ENCODE measurements at places on chromosomes 12 and 14. TPM values are rescaled to one million over a fixed set of nuclear protein-coding genes. Genes with fewer than 3 reads are reported as not detected.

DNA sequence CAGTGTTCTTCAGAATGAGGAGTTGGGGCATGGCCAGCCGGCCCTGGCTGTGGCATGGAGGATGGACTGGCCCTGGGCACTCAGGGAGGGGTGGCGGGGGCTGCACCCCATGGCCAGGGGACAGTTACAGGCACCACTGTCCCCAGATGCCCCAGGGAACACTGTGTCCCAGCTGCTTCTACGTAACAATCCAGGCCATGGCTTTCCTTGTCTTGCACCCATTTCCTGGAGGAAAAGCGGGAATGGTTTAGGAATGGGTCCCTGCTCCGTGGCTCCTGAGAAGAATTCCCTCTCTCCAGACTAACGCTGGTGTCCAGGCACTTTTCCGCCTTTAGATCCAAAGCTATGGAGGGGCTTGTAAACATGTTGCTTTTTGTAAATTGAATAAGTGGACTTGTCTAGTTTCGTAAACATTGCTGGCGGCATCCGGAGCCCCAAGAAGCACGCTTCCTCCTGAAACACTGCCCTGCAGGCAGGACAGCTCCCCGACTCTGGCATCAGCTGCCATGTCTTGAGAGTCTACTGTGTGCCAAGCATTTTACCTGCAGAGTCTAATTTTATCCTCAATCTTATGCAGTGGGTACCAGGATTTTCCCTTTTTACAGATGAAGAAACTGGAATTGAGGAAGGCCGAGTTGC, 238.3 kb downstream of the SLC41A2 start:
- H3K4me3 ChIP-seq = peak overlapping the region; percentile 53
- H3K27ac ChIP-seq = no peak overlapping the region
- DNase-seq = no peak
- H3K27me3 ChIP-seq = no peaks in the 10 kb centered on the region

The CARMIL3 gene
- not detected for total RNA-seq

- no peaks in the 10 kb centered on the region for H3K27me3 ChIP-seq
- H3K4me3 ChIP-seq = no peak overlapping the region
- no peaks in the 10 kb centered on the region for H3K36me3 ChIP-seq
- no peak for DNase-seq
- H3K27ac ChIP-seq = no peak overlapping the region
Measured at GRCh38 chr12:132535019-132535418, 45.1 kb downstream of the FBRSL1 start.

The CFAP54 gene
- total RNA-seq = 2.0 TPM

DNA sequence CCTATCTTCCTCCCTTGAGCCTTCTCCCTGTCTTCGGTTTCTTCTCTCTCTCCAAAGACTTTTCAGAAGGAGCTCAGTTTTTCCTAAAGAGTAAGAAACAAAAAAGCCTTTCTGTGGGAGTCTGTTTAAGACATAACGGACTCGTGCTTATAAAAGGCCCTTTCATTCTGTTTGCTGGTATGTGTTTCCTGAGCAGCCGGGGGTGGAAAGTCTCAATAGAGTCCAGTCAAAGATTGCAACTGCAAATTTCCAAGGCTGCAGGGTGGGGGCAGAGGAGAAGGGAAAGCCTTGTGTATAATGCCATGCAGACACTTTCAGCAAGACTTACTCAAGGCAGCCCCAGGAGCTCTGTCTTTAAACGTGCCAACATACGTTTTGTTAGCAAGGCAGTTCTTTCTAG, 62.2 kb downstream of the GNG2 start:
- H3K36me3 ChIP-seq = no peaks in the 10 kb centered on the region
- no peaks in the 10 kb centered on the region for H3K27me3 ChIP-seq
- no peak overlapping the region for H3K4me3 ChIP-seq
- H3K4me1 ChIP-seq = no peaks in the 10 kb centered on the region

DNA sequence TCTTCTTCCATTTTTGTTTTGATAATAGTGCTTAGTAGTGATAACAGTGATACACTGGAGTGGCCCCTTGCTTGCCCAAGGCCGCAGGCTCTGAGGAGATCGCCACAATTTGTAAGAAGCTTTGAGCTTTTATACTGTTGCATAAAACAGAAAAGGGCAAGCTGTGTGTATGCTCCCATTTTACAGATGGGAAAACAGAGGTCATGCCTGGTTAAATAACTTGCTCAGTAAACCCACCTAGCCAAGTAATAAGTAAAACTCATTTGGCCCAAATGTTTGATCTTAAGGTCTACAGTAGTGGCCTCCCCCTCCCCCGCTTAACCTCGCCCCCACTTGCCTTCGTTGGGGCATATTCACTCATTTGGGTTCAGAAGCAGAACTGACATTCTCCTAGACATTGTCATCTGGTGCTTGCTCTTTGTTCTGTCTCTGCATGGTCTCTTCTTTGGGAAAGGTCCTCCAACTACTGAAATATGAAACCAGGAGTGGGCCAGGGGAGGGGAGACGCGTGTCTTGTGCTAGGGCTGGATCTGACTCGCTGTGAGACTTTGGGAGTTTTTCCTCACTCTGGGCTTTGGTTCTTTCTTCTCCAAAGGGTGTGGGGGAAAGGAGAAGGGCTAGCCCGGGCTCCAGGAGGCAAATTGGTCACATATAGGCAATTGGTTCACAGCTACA, 88.1 kb downstream of the PAPOLA start:
- H3K36me3 ChIP-seq = no peaks in the 10 kb centered on the region
- peaks cover 20% of the 10 kb centered on the region for H3K27me3 ChIP-seq
- H3K27ac ChIP-seq = no peak overlapping the region

The LHX5 gene
- not detected for total RNA-seq

The ACOT6 gene
- not detected for total RNA-seq

- no peak overlapping the region for H3K27ac ChIP-seq
- no peak for DNase-seq
- H3K4me1 ChIP-seq = peaks cover 4% of the 10 kb centered on the region
- no peak overlapping the region for H3K4me3 ChIP-seq
- no peaks in the 10 kb centered on the region for H3K36me3 ChIP-seq
- H3K27me3 ChIP-seq = no peaks in the 10 kb centered on the region
Measured at GRCh38 chr12:117674763-117675162, 294.0 kb downstream of the KSR2 start.

DNA sequence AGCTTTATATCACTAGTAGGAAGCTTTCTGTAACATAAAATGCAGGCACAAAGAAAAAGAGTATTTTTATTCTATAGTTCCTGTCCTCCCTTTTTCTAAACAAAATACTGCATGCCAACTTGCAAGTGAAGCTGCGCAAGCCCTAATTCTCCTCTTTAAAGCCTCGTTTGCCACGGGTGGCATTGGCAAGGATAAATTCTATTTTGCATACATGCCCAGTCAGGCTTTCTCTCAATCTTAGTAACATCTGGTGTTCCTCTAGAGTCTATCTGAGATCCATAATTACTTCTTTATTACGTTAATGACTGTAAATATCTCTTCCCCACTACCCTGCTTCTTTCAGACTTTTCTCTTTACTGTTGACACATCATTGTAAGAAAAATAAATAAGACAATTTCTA, 97.1 kb upstream of the DAAM1 start:
- H3K27me3 ChIP-seq = no peaks in the 10 kb centered on the region
- peaks cover 8% of the 10 kb centered on the region for H3K4me1 ChIP-seq
- no peak for DNase-seq
- H3K36me3 ChIP-seq = no peaks in the 10 kb centered on the region
- H3K27ac ChIP-seq = no peak overlapping the region

DNA sequence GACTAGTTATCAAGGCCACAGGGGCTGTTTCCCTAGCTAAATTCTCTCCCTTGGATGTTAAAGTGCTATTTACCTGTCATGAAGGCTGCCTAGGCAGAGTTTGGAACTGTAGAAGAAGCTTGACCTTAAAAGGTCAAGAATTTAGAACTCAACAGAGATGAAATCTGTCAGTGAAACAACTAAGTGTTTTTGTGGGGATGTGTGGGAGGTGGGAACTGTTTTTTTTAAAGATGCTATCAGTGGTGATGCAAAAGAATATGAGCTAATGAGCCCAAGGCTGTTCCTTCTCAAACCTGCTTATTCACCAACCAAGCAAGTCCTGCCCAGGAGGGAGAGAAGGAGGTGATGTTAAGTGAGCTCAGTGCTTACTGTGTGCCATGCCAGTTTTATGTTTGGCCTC, 40.8 kb upstream of the POC1B start:
- H3K27ac ChIP-seq = no peak overlapping the region
- H3K27me3 ChIP-seq = no peaks in the 10 kb centered on the region
- peaks cover 17% of the 10 kb centered on the region for H3K4me1 ChIP-seq
- H3K4me3 ChIP-seq = no peak overlapping the region
- peak; percentile 77 for DNase-seq

- no peak overlapping the region for H3K4me3 ChIP-seq
- no peak for DNase-seq
- no peaks in the 10 kb centered on the region for H3K27me3 ChIP-seq
Measured at GRCh38 chr12:125262851-125263250, 197.6 kb downstream of the AACS start.

DNA sequence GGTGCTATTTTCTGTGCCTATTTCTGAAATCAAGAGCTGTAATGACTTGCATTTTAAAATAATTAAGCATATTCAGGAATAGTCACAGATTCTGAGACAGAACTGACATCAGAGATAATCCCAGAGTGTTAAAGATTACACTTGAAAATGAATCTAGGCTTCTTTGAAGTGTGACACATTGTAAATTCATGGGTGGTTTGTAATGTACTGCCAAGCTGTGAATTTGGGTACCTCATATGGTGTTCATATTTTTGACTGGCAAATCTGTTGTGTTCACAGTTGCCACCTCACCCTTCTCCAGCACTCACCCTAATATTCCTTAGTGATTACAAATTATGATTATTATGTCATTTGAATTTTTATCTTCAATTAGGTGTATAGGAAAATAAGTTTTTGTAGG, 78.5 kb upstream of the CSRP2 start:
- H3K27ac ChIP-seq = no peak overlapping the region
- no peak overlapping the region for H3K4me3 ChIP-seq
- no peaks in the 10 kb centered on the region for H3K36me3 ChIP-seq
- H3K27me3 ChIP-seq = no peaks in the 10 kb centered on the region
- no peak for DNase-seq
- no peaks in the 10 kb centered on the region for H3K4me1 ChIP-seq

- no peak overlapping the region for H3K4me3 ChIP-seq
- no peaks in the 10 kb centered on the region for H3K36me3 ChIP-seq
- no peak overlapping the region for H3K27ac ChIP-seq
- H3K4me1 ChIP-seq = no peaks in the 10 kb centered on the region
Measured at GRCh38 chr12:122932207-122932606, 34.1 kb downstream of the ABCB9 start.

The ANKRD33 gene
- not detected for total RNA-seq

GRCh38 chr14:35766700-35767082, 42.4 kb downstream of the RALGAPA1 start:
- no peaks in the 10 kb centered on the region for H3K4me1 ChIP-seq
- DNase-seq = no peak
- H3K4me3 ChIP-seq = no peak overlapping the region
- H3K36me3 ChIP-seq = no peaks in the 10 kb centered on the region
- H3K27me3 ChIP-seq = no peaks in the 10 kb centered on the region
- no peak overlapping the region for H3K27ac ChIP-seq

DNA sequence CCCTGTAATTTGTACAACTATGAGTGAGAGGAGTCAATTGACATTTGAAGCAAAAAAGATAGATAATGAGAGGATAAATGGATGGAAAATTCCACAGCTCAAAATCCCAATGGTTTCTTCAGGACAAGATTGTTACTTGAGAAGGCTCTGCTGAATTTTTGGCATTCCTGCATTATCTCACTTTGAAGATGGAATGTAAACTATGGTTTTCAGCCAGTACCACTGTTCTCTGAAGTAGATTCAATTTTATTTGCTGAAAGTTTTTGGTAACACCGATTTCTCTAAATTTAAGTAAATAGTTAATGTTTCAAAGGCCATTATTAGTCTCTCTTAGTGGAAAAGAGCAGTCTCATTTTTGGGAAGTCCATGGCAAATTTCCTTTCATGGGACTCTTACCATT, 121.9 kb upstream of the SLC38A2 start:
- peak overlapping the region; percentile 63 for H3K4me3 ChIP-seq
- peaks cover 59% of the 10 kb centered on the region for H3K4me1 ChIP-seq
- H3K36me3 ChIP-seq = no peaks in the 10 kb centered on the region
- H3K27ac ChIP-seq = peak overlapping the region; percentile 54

DNA sequence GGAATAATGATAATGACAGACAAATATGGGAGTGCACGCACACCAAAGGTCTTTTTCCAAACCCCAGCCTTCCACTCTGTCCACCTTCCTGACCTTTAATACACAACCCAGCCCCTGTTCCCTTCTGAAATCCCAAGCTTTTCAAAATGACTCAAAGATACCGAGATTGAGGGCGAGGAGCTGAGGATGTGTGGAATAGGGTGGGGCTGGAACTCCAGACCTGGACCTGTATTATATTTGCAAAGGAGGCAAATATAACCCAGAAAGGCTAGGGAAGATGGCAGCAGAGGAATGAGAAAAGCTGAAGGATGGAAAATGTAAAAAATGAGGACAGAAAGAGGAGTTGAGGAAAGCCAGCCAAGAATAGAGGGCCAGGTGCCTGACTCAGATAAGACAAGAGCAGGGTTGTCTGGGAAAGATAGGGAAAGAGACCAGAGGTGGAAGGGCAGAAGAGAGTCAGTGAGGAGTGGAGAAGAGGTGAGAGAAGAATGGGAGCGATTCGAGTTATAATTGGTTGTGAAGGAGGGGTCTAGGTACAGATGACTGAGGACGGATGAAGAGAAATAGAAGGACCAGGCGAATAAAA, 1.0 kb upstream of the PTMS start:
- peak; percentile 54 for DNase-seq
- H3K4me3 ChIP-seq = peak overlapping the region; percentile 98
- peak overlapping the region; percentile 73 for H3K27ac ChIP-seq
- peaks cover 37% of the 10 kb centered on the region for H3K4me1 ChIP-seq
- H3K27me3 ChIP-seq = no peaks in the 10 kb centered on the region
- no peaks in the 10 kb centered on the region for H3K36me3 ChIP-seq

The SLC5A8 gene
- not detected for total RNA-seq

DNA sequence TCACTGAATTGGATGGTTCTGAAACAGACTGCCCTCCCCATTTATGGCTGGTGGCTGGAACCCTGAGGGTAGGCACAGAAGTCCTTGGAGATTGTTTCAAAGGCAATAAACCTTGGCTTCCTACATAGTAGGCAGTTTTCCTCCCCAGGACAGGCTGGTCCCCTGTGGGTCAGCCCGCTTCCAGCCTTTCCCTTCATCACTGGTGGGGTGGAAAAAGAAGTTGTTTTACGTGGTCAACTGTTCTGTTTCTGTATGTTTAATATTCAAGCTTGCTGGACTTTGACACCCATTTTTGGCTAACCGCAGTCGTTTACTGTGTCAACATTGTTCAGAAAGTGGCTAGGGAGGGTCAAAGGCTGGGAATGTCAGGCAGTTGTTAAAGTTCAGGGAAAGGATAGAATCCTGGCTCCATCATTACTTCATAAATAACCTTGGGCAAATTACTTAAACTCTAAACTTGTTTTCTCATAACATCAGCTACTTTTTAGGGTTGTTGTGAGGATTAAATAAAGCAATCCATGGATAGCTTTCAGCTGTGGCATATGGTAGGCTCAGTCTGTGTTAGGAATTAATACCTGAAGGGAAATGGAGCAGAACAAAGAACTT, 2.4 kb downstream of the KLHDC2 start:
- peaks cover 27% of the 10 kb centered on the region for H3K36me3 ChIP-seq
- peak overlapping the region; percentile 83 for H3K4me3 ChIP-seq

The IL22 gene
- total RNA-seq = not detected

GRCh38 chr14:58677996-58678395, 40.2 kb downstream of the DACT1 start:
- H3K4me1 ChIP-seq = no peaks in the 10 kb centered on the region
- H3K36me3 ChIP-seq = no peaks in the 10 kb centered on the region
- H3K27me3 ChIP-seq = peaks cover 6% of the 10 kb centered on the region
- no peak overlapping the region for H3K4me3 ChIP-seq

GRCh38 chr14:83520837-83521236, 1987.2 kb upstream of the SEL1L start:
- peak; percentile 11 for DNase-seq
- H3K36me3 ChIP-seq = no peaks in the 10 kb centered on the region
- no peaks in the 10 kb centered on the region for H3K4me1 ChIP-seq
- H3K27ac ChIP-seq = no peak overlapping the region
- no peaks in the 10 kb centered on the region for H3K27me3 ChIP-seq

Data from GM23248 (cell line).